Lower leg skin (tissue), 4 donors: ENCODE measurements at places on chromosomes 16 and 17.

DNA sequence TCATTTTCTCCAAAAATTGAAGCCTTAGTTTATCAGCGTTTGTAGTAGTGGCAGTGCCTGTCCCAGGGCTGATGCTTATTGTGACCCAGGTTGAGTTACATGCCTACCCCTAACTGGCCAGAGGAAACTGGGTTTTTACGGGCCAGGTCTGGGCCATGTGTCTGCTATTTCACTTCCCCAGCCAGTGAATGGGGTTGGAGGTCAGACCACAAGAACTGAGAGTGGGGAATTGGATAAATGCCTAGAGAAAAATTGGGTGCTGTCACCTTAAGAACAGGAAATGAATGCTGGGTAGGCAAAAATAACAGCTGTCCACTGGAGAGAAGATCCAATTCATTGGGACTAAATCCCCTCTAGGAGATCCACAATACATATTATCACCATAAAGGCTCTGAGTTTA is 5.2 kb downstream of the ADPRM start:
- DNase-seq: no peak

DNA sequence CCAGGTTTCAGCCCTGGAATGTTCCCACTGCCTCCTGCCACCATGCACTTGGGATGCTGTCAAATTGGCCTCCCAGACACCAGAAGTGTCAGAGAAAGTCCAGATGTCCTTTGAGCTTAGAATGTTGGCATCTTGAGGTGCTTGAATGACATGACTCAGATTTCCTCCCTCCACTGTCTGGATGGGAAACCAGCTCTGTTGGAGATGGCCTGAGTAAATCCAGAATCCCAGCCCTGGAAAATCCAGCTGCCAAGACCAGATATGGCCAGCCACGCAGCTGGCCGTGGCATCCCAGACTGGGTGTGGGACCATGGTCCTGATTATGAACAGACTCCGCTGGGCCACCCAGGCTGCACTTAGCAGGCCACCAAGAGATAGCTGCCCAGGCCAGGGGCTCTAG is 57.0 kb upstream of the CLEC3A start:
- DNase-seq: no peak

DNA sequence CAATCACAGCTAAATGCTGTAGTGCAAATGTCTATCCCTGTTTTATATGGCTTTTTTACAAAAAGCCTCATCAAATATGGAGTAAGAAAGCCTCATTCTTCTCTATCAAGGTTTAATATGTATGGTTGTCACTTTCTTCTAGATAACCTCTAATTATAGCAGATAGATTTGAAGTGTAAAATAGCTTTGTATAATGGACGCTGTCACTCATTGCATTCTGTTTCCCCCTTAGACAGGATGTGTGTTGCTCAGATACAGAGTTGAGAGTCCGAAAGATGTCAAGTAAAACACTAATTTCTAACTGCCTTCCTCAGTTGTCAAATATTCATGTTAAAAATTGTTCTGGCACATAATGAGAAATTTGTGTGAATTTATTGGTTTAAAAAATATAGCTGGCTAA is 88.0 kb downstream of the NLK start:
- no peak for DNase-seq

- no peak for DNase-seq
Observed at GRCh38 chr17:17570140-17570797, 21.2 kb downstream of the PEMT start.

GRCh38 chr16:28596840-28597691 is at the start of gene SULT1A2:
Gene SULT1A2, minus strand, starts transcription at chr16:28597050. Its CDS starts 1,120 bp downstream, at chr16:28595930.
- DNase-seq: no peak

GRCh38 chr16:48335961-48336360 is 49.3 kb downstream of the SIAH1 start:
- DNase-seq: no peak

GRCh38 chr17:33970279-33970678 is 284.8 kb upstream of the CCL2 start:
- no peak for DNase-seq

- no peak for DNase-seq
Observed at GRCh38 chr17:11786711-11787438, 188.6 kb downstream of the DNAH9 start.

GRCh38 chr17:3710951-3711383 is 12.7 kb upstream of the HASPIN start:
- no peak for DNase-seq

GRCh38 chr16:54288030-54288834 is 1.6 kb upstream of the IRX3 start:
- no peak for DNase-seq

DNA sequence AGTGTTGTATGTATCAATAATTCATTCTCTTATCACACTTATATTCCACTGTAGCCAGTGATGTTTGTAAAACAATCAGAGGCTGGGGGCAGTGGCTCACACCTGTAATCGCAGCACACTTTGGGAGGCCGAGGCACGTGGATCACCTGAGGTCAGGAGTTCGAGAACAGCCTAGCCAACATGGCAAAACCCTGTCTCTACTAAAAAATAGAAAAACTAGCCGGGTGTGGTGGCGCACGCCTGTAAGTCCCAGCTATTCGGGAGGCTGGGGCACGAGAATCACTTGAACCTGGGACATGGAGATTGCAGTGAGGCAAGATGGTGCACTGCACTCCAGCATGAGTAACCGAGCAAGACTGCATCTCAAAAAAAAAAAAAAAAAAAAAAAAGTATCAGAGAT is 217.0 kb downstream of the CPPED1 start:
- DNase-seq: no peak

DNA sequence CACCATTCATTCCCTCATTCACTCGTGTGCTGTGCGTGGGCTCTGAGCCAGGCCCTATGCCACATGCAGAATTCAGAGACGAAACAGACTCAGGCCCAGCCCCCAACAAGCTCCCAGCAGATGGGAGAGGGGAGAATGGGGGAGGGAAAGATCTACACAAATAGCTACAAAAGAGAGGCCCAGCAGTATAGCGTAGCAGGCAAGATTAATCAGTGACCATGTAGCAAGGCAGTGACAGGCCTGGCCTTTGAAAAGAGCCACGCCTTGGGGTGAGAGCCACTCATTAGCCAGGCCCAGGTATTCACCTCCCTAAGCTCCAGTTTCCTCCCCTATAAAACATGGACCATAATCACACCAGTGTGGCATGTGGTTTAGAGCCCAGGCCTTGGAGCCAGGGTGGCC is 16.4 kb upstream of the KRT19 start:
- DNase-seq: no peak
